Activated CD4-positive, alpha-beta memory T cell treated with anti-CD3 and anti-CD28 coated beads, Interleukin-2, amount 10 ng/mL, durations not matched to agents 7 days and 5 days (primary cell): ENCODE measurements at places on chromosomes 13 and 19. TPM values are rescaled to one million over a fixed set of nuclear protein-coding genes. Genes with fewer than 3 reads are reported as not detected.

Gene ZNF230
- total RNA-seq, result 3.7 TPM

Gene RAP2A
- total RNA-seq, result 37.0 TPM

Gene CYP4F3
- 0.15 TPM for total RNA-seq

- peaks cover 33% of the 10 kb centered on the region for H3K4me1 ChIP-seq
- peaks cover 9% of the 10 kb centered on the region for H3K36me3 ChIP-seq
- no peaks in the 10 kb centered on the region for H3K27me3 ChIP-seq
- DNase-seq, result no peak
Measured at GRCh38 chr19:58498316-58499020, 13.3 kb downstream of the SLC27A5 start.

Gene CYP2A7
- not detected for total RNA-seq
